ENCODE measurements at places on chromosomes 16 and 17.

- no peak for DNase-seq
Observed at GRCh38 chr17:40597156-40597555, 31.9 kb upstream of the CCR7 start.

GRCh38 chr16:9677301-9677653 lies 505.0 kb downstream of the GRIN2A start:
- no peak for DNase-seq

GRCh38 chr17:58252141-58252540 lies 13.8 kb downstream of the LPO start:
- DNase-seq, result no peak

DNA sequence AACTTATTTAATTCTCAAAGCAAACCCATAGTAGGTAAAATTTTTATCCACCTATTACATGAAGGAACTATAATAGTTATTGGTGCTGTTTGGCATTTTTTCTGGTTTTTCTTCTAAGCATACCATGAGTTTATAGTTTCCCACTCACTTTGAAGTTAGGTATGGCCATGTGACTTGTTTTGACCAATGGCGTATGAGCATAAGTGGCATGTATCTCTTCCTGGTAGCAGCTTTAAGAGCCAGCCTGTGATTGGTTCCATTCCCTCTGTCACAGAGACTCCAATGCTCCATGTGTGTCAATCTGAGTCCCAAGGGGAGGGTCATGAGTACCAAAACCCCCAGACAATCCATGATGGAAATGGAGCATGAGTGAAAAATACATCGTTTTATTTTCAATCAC lies 282.9 kb upstream of the N4BP1 start:
- DNase-seq, result no peak

All from stimulated activated CD4-positive, alpha-beta T cell treated with anti-CD3 and anti-CD28 coated beads, Interleukin-2, amount 100 ng/mL, for 24 hours (primary cell).